ENCODE measurements at places on chromosomes 11 and 22.
A peak's percentile ranks its signal among the peaks of the same experiment; 100 is the strongest.

DNA sequence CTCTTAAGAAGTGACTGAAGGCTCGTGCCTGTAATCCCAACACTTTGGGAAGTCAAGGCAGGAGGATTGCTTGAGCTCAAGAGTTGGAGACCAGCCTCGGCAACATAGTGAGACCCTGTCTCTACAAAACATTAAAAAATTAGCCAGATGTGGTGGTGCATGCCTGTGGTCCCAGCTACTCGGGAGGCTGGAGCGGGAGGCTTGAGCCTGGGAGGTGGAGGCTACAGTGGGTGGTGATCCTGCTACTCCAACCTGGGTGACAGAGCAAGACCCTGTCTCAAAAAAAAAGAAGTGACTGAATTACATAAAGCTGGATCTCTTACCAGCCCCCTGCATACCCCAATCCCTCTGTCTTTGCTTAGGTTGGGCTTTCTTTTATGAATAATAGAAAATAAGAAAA, 58.1 kb downstream of the C22orf31 start:
- no peak for DNase-seq

GRCh38 chr22:36659762-36660509, 43.6 kb downstream of the CACNG2 start:
- peak; percentile 91 for DNase-seq

DNA sequence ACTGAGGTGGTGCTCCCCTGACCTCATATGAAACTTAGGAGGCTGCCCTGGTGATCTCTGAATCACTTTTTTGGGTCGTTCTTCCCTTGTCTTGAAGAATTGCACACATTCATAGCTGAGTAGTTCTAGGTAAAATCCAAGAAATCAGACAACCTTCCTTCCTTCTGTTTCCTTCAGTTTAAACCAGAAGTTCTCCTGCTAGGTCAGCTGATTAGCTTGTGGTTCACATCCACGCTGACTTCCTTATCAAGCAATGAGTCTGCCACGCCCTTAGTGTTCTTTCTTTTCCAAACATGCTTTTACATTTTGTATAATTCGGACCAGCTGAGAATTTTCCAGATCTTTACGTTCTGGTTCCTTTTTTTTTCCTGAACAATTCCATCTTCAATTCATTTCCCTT, 892.8 kb downstream of the NTM start:
- DNase-seq = no peak

GRCh38 chr22:28442711-28443525, 236.7 kb downstream of the TTC28 start:
- DNase-seq = peak; percentile 76

GRCh38 chr11:45149483-45150056, 3.1 kb downstream of the PRDM11 start:
- peak; percentile 43 for DNase-seq

DNA sequence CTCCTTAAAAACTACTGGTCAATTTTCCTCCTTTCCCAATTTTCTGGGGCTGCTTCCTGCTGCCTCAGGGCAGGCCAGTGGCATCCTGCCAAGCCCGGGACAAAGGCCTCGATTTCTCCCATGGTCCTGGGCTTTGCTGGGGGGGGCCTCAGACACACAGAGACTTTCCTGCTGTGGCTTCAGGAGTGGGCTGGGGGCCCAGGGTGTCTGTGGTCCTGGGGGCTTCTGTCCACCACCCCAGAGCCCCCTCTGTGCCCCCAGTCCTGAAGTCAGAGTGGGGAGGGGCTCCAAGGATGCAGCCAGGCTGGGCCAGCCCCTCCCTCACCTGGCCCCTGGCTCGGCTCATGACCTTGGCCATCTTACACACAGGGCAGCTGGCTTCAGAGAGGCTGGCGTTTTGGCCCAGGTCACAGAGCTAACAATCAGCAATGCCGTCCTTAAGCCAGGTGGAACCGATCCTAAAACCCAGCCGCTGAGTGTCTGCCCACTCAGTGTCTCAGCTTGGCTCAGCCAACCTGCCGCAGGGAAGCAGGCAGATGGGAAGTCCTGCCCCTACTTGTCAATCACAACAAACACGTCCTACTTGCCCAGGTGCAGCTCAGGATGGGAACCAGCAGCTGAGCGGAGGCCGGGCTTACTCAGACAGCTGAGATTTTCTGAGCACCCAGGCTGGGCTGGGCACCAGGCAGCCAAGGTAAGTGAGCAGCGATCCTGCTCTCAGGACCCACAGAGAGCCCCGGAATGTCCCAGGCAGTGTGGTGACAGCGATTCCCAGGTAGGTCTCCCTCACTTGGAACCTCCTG, 34.6 kb downstream of the OSBPL5 start:
- peak; percentile 72 for DNase-seq

DNA sequence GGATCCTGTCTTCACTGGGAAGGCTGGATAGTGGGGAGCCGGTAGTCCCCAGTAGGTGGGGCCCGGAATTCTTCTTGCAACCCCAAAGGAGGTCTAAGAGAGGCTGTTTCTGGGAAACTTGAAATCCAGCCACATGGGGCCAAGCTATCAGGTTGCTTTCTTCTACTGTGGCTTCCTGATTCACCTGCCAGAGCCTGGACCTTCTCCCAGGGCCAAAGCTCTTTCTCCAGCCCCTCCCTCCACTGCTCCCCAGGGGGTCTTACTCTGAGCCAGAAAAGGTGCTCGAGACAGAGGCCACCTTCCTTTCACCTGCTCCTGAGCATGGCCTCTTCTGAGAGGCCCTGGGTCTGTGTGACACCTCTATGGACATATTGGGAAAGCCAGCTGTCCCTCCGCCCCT, 9.1 kb downstream of the TST start:
- DNase-seq = no peak

- no peak for DNase-seq
Observed at GRCh38 chr11:91248199-91248807, 976.3 kb upstream of the FAT3 start.

DNA sequence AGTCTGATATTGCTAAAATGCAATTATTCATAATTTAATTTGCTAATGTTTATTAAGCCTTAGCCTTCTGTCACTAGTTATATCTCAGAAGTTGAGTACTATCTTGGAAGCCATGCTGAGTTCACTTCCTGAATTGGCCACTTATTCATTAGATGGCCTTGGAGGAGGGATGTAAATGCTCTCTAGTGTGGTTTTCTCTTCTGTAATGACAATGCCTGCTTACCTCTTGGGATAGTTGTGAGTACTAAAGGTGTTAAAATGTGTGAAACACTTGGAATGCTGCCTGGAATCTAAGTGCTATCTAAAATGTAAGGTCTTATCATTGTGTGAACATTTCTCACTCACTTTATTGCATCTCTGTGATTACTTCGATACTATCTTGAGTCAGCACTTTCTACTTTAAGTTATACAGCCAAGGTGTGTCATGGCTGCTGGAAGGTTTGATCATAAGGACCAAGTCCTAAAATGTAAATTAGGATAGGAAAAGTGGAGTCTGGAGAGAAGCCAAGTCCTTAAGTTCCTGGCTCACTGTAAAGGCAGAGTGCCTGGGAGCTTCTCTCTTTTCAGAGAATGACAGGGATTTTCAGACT, 12.4 kb downstream of the GLYATL2 start:
- no peak for DNase-seq

DNA sequence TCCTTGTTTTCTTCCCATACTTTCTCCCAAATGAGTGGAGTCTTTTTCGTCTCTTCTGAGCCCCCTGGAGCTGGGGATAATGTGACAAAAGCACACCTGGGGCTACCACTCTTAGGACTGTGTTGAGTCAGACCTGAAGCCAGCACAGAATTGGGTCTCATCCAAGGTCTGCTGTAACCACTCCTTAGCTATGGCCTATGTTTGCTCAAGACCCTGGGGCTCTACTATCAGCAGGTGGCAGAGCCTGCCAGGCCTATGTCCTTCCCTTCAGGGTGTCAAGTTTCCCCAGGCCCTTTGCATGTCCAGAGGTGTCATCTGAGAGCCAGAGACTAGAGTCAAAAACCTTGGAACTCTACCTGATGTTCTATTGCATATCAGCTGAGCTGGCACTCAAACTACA, 335.7 kb downstream of the DDX10 start:
- DNase-seq = no peak

DNA sequence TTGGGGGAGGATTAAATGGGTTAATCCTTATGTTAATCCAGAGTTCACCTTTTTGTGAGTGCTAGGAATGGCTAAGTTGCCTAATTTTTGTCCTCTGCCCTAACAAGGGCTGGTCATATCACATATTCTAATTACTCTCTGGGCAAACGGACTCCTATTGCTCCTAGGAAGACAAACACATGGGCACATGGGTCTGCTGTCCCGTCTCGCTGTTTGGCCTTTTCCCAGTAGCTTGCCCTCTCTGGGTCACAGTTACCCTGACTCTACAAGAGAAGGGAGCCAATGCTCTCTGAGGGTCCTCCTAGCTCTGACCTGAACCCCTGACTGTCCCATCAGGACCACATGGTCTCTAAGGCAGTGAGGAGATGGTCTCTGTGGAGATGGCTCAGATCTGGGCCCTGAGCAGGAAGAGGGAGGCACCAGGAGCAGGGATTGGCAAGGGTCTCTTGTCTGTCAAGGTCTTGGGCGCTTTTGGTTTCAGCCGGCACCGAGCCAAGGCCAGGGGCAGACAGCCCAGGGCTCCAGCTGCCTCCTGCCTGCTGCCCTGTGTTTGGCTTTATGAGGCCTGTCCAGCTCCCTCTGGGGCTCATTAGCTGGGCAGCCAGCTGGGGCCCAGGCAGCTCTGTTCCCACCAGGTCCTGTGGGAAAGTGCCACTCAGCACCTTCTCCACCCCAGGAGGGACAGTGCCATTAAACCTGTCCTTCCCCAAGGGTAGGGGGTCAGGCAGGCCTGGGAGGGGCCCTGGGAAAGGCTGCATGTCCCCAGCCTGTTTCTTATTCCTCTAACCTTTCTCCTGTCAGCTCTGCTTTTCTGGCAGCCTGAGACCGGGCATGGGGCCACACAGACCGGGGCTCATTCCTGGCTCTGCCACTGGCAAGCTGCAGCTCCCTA, 559.9 kb downstream of the MN1 start:
- DNase-seq = no peak

DNA sequence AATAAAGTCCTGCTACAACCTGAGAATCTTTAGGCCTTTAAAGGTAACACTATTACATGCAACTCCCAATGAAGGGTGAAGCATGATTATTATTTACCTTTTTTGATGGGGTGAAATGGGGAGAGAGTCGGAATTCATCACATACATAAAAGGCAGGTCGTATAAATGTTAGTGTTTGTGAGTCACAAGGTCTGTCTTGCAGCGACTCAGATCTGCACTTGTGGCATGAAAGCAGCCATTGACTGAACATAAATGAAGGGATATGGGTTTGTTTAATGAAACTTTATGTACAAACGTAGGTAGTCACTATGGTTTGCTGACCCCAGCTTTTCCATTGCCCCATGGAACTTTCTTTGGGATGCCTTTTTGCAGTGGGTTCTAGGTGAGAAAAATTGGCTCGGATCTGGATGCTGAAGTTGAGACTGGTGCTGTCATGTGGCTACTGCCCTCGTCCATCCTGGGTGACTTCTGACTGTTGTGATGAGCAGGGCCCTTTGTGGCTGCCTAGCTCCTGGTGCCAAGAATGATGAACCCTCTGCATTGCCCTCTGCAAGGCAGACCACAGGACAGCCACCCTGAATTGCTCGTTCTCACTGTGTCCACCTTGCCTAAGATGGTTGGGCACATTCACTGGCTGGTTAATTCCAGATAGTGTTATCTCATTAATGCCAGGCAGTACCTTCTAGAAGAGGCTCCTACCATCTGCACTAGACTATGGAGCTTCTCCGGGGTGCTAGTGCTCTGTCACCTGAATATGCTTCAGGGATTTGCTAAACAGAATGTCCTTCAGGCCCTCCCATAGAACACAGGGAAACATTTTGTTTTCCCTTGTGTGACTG, 11.3 kb downstream of the GGTLC2 start:
- DNase-seq = no peak

DNA sequence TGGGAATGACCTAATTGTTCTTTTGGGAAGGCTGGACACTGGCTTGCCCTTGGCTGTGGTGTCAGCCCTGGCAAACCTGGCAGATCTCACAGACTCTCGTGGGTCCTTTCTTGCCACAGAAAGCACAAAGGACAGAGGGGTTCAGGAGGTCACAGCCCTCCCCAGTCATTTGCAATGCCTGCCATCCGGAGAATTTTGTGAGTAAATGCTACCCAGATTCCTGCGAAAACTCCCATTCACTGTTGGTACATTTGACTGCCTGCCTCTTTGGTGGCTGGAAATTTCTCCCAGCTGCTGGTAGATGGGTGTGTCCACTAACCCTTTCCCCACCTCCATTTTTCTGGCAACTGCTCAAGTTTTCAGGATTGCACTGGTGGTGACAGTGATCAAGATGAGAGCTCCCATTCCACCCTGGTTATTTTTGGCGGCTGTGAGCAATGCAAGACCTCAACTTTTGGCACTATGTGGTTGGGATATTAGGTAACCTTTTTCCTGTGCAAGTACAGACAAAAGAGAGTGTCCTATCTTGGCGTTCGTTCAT, 155.7 kb downstream of the NAV2 start:
- peak; percentile 83 for DNase-seq

- no peak for DNase-seq
Observed at GRCh38 chr11:123145661-123146060, 49.4 kb downstream of the CLMP start.

DNA sequence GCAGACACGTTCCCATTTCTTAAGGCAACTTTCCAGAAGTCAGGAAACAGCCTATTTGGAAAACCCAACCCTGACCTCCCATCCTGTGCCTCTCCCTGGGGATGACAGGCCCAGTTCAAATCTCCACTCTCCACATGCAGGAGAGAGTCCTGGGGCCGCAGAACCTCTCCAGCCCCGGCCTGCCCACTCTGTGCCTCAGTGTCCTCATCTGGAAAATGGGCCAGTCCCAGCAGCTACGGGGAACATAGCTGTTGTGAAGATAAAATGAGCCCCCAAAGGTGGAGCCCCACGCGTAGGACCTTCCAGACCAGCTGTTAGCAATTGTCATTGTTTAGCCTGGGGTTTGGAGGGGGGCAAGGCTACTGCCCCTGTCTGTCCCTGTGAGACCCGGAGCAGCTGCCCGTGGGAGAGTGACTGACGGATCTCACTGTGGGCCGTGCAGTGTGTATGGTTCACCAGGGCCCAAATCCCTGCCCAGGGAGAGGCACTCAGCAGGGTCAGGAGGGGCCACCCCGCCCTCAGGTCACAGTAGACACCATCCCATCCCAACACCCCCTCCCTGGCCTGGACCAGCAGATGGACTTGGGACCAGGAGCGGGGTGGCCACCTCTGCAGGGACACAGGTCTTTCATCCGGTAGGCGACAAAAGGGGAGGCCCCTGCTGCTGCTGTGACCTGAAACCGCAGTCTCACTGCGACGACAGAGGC, 145.9 kb downstream of the CTTN start:
- no peak for DNase-seq

- no peak for DNase-seq
Observed at GRCh38 chr11:19121646-19122045, 4.7 kb downstream of the ZDHHC13 start.

DNA sequence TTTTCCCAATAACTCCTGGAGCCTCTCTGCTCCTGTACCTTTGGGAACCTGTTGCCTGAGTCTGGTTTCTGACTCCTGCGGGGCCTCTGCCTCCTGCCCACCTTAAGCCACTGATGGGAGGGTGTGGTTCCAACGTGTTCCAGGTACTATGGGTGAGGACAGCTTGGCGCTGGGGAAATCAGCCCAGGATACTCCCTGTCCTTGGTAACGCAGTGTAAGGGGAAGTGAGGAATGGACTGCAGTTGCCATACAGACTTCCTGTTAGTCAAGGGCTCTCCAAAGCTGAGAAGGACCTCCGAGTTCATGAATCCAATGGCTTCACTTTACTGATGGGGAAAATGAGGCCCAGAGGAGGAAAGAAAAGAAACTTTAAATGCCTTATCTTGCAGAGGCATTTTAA, 1.2 kb upstream of the MARK2 start:
- DNase-seq = no peak
